ENCODE measurements at places on chromosomes 3 and 15.

DNA sequence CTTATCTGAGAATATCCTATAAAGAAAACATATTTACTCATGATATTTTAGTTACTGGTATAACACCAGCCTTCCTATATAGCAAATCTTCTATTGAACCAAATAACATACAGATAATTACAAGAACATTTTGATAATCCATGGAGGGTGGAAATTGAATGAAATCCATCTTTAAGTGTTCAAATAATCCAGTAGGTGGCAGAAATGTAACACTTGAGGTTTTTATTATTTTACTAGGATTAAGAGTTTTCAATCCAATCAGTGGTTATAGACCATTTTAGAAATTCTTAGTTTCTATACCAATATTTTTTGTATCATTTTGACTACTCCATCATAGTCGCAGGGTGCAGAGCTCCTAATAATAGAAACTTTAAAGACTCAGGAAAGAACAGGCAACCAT, 101.9 kb upstream of the KCNH8 start:
- no peak overlapping the region for H3K4me3 ChIP-seq
- H3K27ac ChIP-seq, result no peak overlapping the region
- no peaks in the 10 kb centered on the region for H3K36me3 ChIP-seq
- no peaks in the 10 kb centered on the region for H3K27me3 ChIP-seq

DNA sequence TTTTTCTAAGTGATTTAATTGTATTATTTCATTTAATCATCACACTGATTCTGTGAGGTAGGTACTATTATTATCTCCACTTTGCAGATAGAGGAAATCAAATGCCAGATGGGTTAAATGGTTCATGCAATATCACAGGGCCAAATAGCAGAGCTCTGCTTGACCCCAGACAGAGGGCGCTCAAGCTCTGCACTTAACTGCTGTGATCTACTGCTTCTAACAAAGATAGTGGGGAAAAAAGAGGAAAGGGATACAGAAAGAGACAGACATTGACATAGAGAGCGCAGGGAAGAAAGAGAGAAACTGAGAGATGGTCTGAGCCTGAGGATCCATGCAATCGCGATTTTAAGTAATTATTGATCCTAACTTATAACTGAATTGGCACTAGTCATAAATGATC, 279.1 kb upstream of the THRB start:
- no peak overlapping the region for H3K4me3 ChIP-seq
- H3K27ac ChIP-seq, result no peak overlapping the region
- H3K4me1 ChIP-seq, result no peaks in the 10 kb centered on the region
- DNase-seq, result no peak
- H3K27me3 ChIP-seq, result no peaks in the 10 kb centered on the region
- H3K36me3 ChIP-seq, result peaks cover 2% of the 10 kb centered on the region

- H3K4me1 ChIP-seq, result no peaks in the 10 kb centered on the region
- peaks cover 40% of the 10 kb centered on the region for H3K27me3 ChIP-seq
- no peak for DNase-seq
- no peaks in the 10 kb centered on the region for H3K36me3 ChIP-seq
- no peak overlapping the region for H3K27ac ChIP-seq
These were observed 83.1 kb downstream of the CACNA1D start for GRCh38 chr3:53577506-53577905.

GRCh38 chr15:75942464-75942863, 38.8 kb downstream of the FBXO22 start:
- H3K4me3 ChIP-seq, result no peak overlapping the region
- peaks cover 2% of the 10 kb centered on the region for H3K36me3 ChIP-seq
- no peak overlapping the region for H3K27ac ChIP-seq
- H3K4me1 ChIP-seq, result no peaks in the 10 kb centered on the region
- H3K27me3 ChIP-seq, result peaks cover 10% of the 10 kb centered on the region

DNA sequence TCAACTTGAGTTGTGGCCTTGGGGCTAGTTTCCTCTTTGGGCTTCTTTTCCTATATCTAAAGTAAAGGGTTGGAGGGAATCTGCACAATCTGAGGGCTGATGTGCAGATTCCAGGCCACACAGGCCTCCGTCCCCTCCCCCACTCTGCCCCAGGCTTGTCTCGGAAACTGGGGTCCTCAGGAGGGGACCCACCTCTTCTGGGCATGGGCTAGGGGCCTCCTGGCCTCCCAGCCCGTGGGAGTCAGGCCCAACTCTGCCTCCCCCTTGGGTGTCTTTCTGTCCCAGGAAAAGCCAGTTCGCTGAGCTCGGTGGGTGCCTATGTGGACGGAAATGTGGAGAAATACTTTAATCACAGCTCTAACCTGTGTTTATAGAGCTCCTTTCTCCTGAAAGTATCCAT, 4.8 kb downstream of the SMAD6 start:
- peaks cover 30% of the 10 kb centered on the region for H3K27me3 ChIP-seq
- no peaks in the 10 kb centered on the region for H3K36me3 ChIP-seq
- no peak for DNase-seq
- no peak overlapping the region for H3K4me3 ChIP-seq

DNA sequence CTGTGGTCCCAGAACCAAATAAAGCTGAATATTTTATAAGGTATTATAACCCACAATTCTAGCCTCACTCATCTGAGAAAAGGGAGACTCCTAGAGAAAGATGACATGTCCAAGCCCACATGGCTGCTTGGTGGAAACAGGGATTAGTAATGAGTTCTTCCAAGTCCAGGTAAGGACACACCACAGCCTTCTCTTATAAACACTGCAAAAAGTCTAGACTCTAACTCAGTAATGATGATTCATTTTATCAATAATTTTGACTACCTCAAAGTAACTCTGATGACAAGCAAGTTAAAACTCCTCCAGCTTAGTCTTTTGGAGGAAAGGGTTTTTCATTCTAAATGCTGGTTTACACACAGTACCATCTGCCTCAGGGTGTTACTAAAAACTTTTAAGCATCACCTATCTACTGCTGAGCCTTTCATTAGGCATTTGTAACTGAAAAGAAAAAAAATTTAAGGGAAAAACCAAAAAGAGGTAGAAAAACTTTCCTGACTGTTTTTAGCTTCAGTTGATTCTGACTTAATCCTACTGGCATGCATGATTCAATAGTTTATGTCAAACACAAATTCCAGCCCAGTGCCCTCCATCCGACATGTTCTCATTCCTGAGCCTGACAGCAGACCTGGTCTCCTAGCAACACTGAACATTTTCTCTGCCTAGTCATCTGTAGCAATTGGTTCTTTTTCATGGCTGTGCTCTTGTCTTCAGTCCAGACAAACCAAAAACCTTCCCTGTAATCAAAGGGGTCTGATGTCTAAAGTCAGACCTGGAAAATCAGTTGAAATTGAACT, 43.9 kb downstream of the P3H2 start:
- H3K36me3 ChIP-seq, result no peaks in the 10 kb centered on the region
- no peaks in the 10 kb centered on the region for H3K4me1 ChIP-seq
- no peak for DNase-seq
- no peak overlapping the region for H3K27ac ChIP-seq
- peaks cover 35% of the 10 kb centered on the region for H3K27me3 ChIP-seq

GRCh38 chr15:52505151-52505550, 23.5 kb downstream of the MYO5A start:
- H3K4me3 ChIP-seq, result no peak overlapping the region
- H3K27ac ChIP-seq, result no peak overlapping the region
- peaks cover 55% of the 10 kb centered on the region for H3K4me1 ChIP-seq
- H3K27me3 ChIP-seq, result no peaks in the 10 kb centered on the region
- peaks cover 2% of the 10 kb centered on the region for H3K36me3 ChIP-seq

DNA sequence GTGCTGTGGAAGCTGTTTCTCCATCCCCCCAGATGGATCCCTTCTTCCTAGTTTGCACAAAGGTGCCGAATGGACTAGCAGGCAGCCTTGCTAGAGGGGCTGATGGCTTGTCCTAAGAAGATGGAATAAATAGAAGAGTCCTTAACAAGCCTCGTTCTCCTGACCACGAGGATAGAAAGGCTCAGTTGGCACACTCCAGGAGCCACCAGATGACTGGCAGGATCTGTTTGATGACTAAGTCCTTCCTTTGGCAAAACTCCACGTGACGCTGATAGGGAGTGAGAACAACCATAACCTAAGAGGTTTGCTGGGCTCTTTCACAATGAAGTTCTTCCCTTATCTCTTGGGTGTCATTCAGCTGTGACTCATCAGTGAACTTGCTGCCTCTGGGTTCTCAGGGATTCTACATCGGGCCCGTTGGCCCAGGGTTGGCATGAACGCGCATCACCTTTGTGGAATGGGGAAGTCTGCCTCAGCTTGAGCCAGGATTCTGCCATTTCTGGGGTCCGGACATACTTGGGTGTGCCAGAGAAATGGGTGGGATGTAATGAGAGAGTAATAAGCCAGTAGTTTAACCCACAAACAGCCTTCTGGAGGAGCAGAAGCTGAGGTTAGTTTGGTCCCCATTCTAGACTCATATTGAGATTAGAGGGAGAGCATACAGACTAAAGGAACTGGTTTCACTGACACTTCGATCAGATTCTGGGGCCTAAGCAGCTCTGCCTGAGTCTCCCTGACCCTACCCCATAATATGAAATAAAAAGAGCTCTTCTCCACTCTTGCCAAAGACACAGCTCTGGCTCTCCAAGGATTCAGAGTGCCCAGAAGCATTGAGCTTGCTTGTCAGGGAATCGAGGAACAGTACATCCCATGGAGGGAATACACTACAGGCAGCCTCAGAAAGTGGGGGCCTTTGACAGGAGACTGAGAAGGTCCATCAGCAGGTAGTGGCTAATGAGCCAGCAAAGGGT, 2.0 kb upstream of the MELTF start:
- DNase-seq, result no peak
- H3K4me3 ChIP-seq, result peak overlapping the region; percentile 31
- H3K4me1 ChIP-seq, result no peaks in the 10 kb centered on the region
- H3K27ac ChIP-seq, result no peak overlapping the region

DNA sequence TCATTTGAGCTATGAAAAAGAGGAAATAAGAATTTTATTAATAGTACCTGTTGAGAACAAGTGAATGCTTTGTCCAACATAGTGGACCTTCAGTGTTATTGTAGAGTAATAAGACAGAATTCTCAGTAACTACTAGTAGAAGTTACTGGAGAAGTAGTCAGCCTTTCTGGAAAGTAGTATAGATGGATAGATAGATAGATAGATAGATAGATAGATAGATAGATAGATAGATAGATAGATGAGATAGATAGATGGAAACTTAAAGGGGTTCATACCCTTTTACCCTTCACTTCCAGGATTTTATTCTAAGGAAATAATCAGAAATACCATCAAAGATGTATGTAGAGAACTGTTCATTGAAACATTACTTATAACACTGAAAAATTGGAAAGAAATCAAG, 5.2 kb downstream of the FAM162A start:
- H3K27me3 ChIP-seq, result no peaks in the 10 kb centered on the region
- no peak overlapping the region for H3K4me3 ChIP-seq
- DNase-seq, result no peak
- H3K4me1 ChIP-seq, result peaks cover 19% of the 10 kb centered on the region

DNA sequence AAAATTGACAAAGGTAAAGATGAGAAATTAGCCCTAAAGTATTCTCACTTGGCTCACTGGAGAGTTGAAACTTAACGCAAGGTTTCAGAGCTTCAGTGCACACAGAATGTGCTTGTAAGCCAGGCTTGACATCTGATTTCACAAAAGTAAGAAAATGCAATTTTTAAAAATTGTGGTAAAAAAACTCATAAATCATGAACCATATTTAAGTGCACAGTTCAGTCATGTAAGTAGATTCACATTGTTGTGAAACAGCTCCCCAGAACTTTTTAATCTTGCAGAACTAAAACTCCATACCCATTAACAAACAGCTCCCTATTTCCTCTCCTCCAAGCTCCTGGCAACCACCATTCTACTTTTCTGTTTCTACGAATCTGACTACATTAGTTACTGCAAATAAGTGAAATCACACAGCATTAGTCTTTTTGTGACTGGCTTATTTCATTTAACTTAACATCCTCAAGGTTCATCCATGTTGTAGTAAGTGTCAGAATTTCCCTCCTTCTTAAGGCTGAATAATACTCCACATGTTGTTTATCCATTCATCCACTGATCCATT, 14.5 kb downstream of the RTP3 start:
- DNase-seq, result no peak
- no peaks in the 10 kb centered on the region for H3K4me1 ChIP-seq
- H3K36me3 ChIP-seq, result peaks cover 2% of the 10 kb centered on the region
- H3K27ac ChIP-seq, result no peak overlapping the region
- no peak overlapping the region for H3K4me3 ChIP-seq
- peaks cover 6% of the 10 kb centered on the region for H3K27me3 ChIP-seq

DNA sequence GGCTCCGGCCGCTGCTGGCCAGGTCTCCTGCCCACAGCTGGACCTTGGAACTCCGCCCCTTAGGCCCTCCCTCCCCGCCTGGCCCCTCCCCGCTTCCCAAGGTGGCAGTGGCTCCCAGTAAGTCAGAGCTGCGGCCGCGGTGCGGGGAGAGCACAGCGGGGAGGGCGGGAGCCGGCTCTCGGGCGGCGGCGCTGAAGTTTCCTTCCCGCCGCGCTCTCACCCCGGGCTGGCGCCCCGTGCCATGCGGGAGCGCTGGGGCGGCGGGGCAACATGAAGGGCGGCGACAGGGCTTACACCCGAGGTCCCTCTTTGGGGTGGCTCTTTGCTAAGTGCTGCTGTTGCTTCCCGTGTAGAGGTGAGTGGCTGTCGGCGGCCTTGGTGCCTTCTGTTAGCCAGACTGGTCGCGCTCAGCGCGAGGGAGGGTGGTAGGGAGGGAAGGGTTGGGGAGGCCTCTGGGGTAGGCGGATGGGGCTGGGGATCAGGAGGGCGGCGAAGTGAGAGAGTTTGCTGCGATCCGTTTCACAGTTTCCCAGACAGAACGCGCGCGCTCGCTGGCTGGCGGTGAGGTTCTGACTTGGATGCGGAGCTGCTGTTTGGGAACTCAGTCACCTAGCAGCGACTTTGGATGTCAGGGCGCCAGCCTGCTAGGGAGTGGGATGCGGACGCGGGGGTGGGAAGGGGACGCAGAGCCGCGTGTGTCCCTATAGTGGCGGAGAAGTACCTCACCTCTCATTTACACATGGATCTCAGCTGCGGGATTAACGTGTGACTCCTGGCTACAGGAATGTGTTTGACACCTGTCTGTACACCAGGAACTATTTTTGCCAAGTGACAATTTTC, 145.5 kb upstream of the UMPS start:
- H3K36me3 ChIP-seq, result no peaks in the 10 kb centered on the region
- H3K27me3 ChIP-seq, result peaks cover 78% of the 10 kb centered on the region
- H3K4me3 ChIP-seq, result peak overlapping the region; percentile 66

- DNase-seq, result no peak
- no peaks in the 10 kb centered on the region for H3K36me3 ChIP-seq
- no peaks in the 10 kb centered on the region for H3K27me3 ChIP-seq
These were observed 296.4 kb downstream of the RBMS3 start for GRCh38 chr3:29577250-29577649.

DNA sequence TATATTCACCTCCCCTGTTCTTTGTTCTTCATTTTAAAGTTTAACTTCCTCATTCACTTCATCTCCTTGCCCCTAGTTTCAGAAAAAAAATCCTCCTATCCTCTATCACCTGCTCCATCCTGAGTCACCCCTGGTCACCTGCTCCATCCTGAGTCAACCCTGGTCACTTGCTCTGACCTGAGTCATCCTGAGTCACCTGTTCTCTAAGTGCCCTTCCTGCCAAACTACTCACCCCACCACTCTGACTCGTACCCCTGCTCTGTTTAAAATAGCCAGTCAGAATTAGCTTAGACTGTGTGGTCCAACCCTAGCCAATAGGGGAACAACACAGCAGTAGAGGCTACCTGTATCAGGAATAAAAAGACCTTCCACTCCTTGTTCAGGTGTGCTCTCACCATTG, 716.9 kb downstream of the ZBBX start:
- no peak overlapping the region for H3K4me3 ChIP-seq
- no peaks in the 10 kb centered on the region for H3K27me3 ChIP-seq
- H3K4me1 ChIP-seq, result no peaks in the 10 kb centered on the region
- no peak for DNase-seq
- peaks cover 2% of the 10 kb centered on the region for H3K36me3 ChIP-seq
- H3K27ac ChIP-seq, result no peak overlapping the region

Data from central memory CD8-positive, alpha-beta T cell (primary cell).